ENCODE measurements at places on chromosomes 12 and 14.

DNA sequence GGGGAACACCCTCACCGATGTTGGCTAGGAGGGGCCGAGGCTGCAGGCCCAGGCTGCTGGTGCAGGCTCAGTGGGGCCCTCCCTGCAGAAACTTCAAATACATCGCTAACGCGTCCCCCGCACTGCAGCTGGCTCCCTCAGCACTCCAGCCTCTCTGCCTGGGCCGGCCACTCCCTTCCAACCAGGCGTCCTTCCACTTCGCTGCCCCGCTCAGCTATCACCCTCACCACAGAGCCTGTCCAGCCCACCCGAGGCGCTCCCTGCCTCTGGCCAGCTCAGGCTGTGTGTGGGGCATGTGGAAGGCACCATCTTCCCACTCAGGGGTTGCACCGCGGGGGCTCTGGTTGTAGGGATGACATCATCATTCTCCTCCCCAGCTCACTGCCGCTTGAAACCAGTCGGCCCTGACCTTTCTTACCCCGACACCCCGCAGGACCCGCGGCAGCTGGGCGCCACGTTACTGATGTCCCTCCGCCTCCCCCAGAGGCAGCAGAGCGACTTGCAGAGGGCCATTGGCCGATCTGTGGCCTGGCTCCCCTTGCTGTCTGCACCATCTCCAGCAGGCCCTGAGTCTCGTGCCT is 199.9 kb upstream of the RTL1 start:
- no peak for DNase-seq

- DNase-seq, result no peak
These were observed 119.6 kb downstream of the LLPH start for GRCh38 chr12:66010787-66011547.

DNA sequence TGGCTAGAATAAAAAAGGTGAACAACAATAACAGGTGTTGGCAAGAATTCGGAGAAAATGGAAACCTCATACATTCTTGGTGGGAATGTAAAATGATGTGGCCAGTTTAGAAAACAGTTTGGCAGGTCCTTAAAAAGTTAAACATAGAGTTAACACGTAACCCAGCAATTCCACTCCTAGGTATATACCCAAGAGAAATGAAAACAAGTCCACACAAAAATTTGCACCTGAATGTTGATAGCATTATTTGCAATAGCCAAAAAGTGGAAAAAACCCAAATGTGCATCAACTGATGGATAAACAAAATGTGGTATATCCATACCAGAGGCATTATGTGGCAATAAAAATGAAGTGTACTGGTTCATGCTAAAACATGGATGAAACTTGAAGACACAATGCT is 2.3 kb upstream of the MYO1H start:
- no peak for DNase-seq

GRCh38 chr14:29858299-29858698 is 69.3 kb downstream of the PRKD1 start:
- no peak for DNase-seq

All from neural crest cell (in vitro differentiated cells).